ENCODE measurements at places on chromosomes 16 and 17. TPM values are rescaled to one million over a fixed set of nuclear protein-coding genes. Genes with fewer than 3 reads are reported as not detected.

TPSB2 gene
- total RNA-seq = not detected

RAB11FIP4 gene
- total RNA-seq = 2.8 TPM

MAF gene
- 0.47 TPM for total RNA-seq

HLF gene
- 0.23 TPM for total RNA-seq

TP53TG3 gene
- total RNA-seq = not detected

CBFA2T3 gene
- total RNA-seq = not detected

SLC47A1 gene
- total RNA-seq = 1.1 TPM

KRTAP4-16 gene
- total RNA-seq = not detected

C16orf92 gene
- total RNA-seq = not detected

SYNGR3 gene
- total RNA-seq = 0.68 TPM

NKD1 gene
- total RNA-seq = 0.29 TPM

NFE2L1 gene
- total RNA-seq = 315 TPM

SLC5A10 gene
- total RNA-seq = 0.16 TPM

EXOC3L1 gene
- not detected for total RNA-seq

CEP112 gene
- 8.1 TPM for total RNA-seq

CES5A gene
- total RNA-seq = not detected

SMYD4 gene
- 13.6 TPM for total RNA-seq

C1QL1 gene
- 0.96 TPM for total RNA-seq

NOTUM gene
- total RNA-seq = not detected

PERCC1 gene
- total RNA-seq = not detected

METRN gene
- total RNA-seq = 56.3 TPM

CES4A gene
- 5.1 TPM for total RNA-seq

DLX3 gene
- not detected for total RNA-seq

LDHD gene
- total RNA-seq = 0.30 TPM

MYOCD gene
- total RNA-seq = not detected

PRSS8 gene
- 24.6 TPM for total RNA-seq

NPTX1 gene
- total RNA-seq = not detected

GPR139 gene
- total RNA-seq = not detected

TM4SF5 gene
- not detected for total RNA-seq

SPIRE2 gene
- total RNA-seq = 3.8 TPM

JUP gene
- 112 TPM for total RNA-seq

ZPBP2 gene
- total RNA-seq = not detected

CDH16 gene
- total RNA-seq = 0.25 TPM

SHCBP1 gene
- 21.4 TPM for total RNA-seq

FTO gene
- total RNA-seq = 67.7 TPM

CDYL2 gene
- 7.1 TPM for total RNA-seq

FBXL16 gene
- total RNA-seq = 40.5 TPM

TLCD3A gene
- total RNA-seq = 31.6 TPM

PYDC1 gene
- total RNA-seq = not detected

PLD6 gene
- 5.5 TPM for total RNA-seq

CCL22 gene
- not detected for total RNA-seq

TMEM92 gene
- total RNA-seq = 1.1 TPM

OTOA gene
- total RNA-seq = 0.17 TPM

CCDC200 gene
- total RNA-seq = not detected

EPOP gene
- 3.6 TPM for total RNA-seq

KRT9 gene
- 0.21 TPM for total RNA-seq

ITGA2B gene
- 0.52 TPM for total RNA-seq

CCDC154 gene
- 0.28 TPM for total RNA-seq

CNTROB gene
- total RNA-seq = 39.2 TPM

DNAI2 gene
- total RNA-seq = not detected

IKZF3 gene
- total RNA-seq = not detected

JPT1 gene
- 360 TPM for total RNA-seq

KRT27 gene
- not detected for total RNA-seq

Data from MCF 10A (cell line).